ENCODE measurements at places on chromosomes 4 and X.

DNA sequence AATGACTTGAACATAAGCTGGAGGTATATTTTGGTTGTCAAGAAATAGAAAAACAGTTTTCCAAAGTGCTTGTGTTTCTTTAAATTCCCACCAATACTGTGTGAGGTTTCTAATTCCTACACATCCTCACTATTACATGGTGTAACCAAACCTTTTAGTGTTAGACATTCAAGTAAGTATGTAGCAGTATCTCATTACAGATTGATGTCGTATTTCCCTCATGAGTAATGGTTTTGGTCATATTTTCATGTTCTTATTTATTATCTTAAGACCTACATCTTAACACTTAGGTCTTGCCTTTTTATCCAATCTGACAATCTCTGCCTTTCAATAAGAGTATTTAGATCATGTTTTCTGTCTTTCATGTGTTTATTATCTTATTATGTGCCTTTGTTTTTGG lies 253.7 kb upstream of the ANXA10 start:
- no peak for DNase-seq

- DNase-seq: no peak
Observed at GRCh38 chr4:15912961-15913630, 25.4 kb downstream of the FGFBP1 start.

DNA sequence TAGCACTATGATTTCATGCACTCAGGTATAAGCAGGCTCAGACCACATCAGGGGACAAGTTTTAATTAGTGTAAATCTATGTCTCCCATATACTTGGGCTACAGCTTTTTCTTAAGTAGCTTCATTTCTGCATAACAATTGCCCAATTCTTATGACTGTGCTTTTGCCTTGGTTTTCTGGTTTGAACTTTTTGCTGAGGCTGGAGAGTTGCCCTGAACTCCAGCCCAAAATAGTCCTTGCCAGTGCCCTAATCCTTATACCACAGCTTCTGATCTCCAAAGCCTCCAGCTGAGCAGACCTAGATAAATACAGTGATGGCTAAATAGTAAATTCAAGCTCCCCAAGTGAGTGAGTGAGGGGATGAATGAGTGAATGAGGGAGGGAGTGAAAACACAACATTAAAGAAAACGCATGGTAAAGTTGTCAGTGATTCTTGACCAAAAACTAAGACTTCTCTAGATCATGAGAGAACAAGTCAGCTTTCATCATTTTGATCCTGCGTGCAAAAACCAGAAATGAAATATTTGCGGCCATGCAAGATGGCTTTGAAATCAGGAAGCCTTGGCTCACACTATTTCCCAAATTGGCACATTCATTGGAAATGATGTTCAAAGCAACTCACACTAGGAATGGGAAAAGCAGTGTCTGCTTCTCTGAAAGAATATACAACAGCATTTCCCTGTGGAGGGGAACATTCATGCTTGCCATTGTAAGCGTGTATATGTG lies 437.1 kb upstream of the CTSO start:
- DNase-seq: no peak

DNA sequence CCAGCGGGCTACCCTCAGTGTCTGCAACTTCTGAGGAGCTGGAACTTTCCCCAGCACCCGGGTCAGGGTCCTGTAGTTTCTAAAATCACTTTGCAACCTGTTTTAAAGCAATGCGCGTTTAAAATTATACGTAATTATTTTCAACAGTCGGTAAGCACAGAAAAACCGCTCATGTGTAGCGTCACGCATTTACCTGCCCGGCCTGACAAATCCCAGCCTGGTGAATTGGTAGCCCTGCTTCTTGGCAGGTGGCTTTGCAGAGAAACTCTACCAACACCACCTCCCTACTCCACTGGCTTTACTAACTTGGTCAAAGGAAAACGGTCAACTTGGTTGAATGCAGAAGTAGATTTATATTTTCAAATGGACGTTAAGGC lies 640 bp downstream of the BANK1 start:
- no peak for DNase-seq

- DNase-seq: no peak
Observed at GRCh38 chr4:177957596-177958360, 515.5 kb upstream of the AGA start.

GRCh38 chrX:119654112-119654531 lies 38.8 kb downstream of the SEPTIN6 start:
- DNase-seq: no peak

GRCh38 chrX:116493271-116493670 lies 30.5 kb upstream of the CT83 start:
- no peak for DNase-seq

- no peak for DNase-seq
Observed at GRCh38 chr4:17058536-17058915, 160.1 kb upstream of the LDB2 start.

- DNase-seq: no peak
Observed at GRCh38 chrX:132821974-132822633, 136.3 kb downstream of the HS6ST2 start.

DNA sequence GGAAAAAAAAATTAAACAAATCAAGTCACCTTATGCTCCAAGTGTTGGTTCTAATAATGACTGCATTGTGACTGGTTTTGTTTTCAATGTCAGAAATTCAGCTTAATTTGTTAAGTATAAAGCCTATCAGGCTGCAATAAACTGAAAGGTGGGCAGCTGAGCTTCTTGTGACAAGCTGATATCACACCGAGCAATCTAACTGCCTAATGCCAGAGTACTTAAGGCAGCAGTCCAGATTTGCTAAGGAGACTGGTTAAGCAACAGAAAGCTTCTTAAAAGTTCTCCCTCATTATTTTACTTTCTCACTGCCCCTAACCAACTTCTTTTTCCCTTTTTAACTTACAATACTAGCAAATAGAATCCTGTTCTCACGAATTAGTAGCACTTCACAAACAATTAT lies 201.0 kb downstream of the MAB21L2 start:
- DNase-seq: no peak

DNA sequence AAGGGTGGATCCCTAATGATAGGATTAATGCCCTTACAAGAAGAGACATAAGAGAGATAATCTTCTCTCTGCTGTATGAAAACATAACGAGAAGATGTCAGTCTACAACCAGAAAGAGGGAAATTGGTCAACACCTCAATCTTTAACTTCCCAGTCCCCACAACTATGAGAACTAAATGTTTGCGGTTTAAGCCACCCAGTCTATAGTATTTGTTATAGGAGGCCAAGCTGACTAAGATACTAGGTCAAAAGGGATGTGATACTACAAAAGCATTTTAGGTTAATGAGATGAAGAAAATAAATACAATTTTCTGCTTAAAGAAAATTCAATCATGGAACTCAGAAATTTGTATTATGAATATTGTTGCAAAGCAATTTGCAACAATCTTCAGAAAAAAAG lies 55.4 kb upstream of the LHFPL1 start:
- no peak for DNase-seq

GRCh38 chrX:38558686-38559085 lies 2.7 kb upstream of the TSPAN7 start:
- no peak for DNase-seq

- DNase-seq: no peak
Observed at GRCh38 chr4:88706574-88706973, 8.9 kb upstream of the NAP1L5 start.

DNA sequence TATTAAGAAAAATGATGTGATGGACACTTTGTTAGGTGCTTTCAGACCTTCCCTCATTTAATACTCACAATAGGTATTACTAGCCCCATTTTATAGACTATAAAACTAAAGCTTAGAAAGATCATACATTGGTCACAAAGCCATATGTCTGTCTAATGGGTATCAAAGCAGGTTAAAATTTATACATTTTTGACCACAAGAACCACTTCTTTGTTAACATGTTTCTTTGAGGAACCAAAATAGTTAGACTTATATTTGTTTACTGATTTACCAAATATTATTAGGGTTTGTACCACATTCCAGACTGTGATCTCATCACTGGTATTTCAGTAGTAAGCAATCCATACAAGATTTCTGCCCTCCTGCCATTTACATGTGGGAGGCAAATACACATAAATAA lies 363.3 kb downstream of the NAF1 start:
- DNase-seq: no peak

DNA sequence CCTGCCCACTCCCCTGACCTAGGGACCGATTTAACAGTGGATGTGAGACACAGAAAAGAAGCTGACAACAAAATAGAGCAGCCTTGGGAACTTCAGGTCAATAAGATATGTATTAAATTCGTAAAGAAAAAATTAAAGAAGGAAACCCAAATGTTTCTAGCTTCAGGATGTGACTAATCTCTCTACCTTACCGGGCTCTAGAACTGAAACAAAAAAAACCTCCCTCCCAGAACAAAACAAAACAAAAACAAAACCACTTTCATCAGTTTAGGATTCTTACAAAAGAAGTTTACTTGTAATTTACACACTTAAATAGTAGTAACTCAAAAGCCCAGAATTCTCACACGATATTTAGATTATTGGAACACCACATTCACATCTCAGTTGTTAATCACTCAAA lies 185.8 kb upstream of the RPS6KA3 start:
- DNase-seq: no peak

DNA sequence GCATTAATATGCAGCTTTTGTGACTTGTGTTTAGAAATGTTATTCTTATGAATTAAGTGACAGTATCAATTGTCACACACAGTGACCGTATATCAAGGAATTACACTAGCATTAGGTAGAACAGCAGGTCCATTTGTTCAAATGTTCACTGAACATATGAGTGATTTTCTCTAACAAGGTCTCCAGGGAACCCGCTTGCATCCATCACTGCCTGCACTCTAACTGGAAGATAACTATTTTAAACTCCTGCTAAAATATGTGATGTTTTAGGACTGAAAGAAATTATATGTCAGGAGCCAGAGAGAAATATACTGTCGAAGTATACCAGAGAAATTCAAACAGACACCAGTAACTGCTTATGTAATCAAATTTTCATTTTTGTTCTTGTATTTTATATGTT lies 1395.7 kb downstream of the PCDH18 start:
- no peak for DNase-seq

DNA sequence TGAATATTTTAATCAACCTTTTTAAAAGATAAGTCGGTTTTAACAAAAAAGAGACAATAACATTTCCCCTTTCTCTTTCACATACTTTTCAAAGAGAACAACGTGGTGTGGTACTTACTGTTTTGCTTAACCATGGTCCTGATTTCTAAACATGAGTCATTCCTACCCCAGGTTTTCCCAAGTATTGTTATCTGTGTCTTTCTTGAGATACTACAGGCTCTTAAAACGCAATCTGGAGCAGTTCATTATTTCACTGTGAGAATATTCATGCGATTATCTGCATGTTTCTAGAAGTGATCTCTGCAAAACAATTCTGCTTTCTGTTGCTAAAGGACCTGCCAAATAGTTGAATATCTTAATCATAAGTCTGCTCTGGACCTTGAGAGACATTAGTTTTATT lies 127.3 kb downstream of the TENM3 start:
- no peak for DNase-seq

DNA sequence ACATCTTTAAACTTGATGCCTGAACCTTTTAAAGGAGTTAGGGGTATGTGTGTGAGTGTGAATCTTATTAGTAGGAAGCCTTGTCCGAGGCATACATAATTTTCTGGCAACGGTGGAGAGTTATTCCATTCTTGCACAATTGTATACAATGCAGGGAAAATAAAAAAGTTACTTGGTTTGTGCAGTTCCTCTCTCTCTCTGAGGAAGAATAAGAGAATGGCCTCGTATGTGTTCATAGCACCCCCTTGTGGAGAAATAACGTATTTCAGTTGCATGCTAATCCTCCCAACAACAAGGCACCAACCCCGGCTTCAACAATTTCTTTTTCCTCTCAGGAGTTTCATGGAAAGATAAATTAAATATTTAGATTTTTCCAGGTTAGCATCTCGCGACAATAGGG lies 33.7 kb upstream of the FGF13 start:
- no peak for DNase-seq

- no peak for DNase-seq
Observed at GRCh38 chr4:165718660-165719059, 154.4 kb upstream of the TLL1 start.

DNA sequence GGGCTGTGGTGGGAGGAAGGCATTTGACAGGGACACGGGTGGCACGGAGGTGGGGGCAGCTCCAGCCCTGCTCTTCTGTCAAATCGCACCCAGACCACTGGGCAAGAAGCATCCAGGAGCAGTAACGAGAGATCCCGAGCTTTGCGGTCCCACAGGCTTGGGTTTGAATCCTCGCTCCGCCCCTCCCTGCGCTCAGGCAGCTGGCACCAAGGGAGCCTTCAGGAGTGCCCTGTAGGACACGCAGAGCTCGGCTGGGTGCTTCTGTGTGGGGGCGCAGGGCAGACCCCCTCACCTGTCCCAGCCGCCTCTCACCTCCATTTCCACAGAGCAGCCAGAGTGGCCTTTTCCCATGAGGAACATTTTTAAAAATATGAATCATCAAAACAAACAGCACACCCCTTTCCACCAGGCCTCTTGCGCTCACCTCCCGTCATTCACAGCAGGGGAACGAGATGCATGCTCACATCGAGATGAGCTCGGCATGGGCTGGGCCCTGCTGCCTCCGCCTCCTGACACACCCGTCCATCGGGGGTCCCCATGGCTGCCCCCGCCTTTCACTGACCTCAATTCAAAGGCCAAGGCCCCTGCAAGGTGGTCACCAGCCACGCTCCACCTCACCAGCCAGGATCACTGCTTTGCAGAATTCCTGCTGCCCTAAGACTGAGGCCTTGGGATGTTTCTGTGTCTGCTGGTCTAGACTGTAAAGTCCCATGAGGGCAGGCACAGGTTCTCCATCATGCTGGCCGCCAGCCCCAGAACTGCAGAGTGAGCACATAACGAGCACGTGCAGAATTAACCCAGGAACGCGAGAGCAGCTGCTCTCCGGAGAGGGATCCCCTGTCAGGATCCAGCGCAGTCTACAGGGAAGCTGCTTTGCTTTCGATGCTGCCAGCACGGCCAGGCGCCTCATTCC lies 52.7 kb downstream of the ACOX3 start:
- DNase-seq: no peak

- no peak for DNase-seq
Observed at GRCh38 chrX:41686788-41687187, 2.0 kb upstream of the GPR34 start.

- DNase-seq: no peak
Observed at GRCh38 chr4:91127192-91127591, 1000.0 kb downstream of the CCSER1 start.

- DNase-seq: no peak
Observed at GRCh38 chrX:49995795-49996455, 73.5 kb downstream of the CLCN5 start.

DNA sequence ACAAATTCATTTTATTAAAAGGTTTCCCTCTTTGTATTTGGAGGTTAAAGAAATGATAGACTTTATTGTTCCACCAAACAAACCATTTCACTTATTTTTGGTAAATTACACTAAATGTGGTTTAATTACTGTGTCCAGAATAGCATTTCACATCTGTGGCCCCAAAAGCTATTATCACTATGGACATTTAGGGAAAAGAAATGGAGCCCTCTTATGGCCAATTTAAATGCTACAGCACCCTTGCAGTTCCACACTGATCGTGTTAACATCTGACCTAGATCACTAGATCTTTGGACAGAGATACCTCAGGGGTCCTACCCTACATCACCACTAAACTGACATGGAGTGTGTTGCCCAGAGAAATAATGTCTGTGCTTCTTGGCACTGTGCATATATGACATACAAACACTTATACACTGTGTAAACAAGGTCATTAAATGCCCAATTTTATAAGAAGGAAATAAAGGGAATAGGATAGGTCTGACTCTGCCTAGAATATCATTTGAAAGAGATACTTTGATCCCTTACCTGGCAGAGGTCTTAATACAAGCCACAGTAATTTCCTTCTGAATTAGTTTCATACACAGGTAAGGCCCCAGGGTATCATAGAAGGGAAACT lies 163.9 kb downstream of the KDR start:
- DNase-seq: no peak
